ENCODE measurements at places on chromosomes 4 and X. TPM values are rescaled to one million over a fixed set of nuclear protein-coding genes. Genes with fewer than 3 reads are reported as not detected.

Gene PRPS2
- total RNA-seq, result 14.3 TPM

- DNase-seq, result no peak
These were observed 12.3 kb downstream of the SASH3 start for GRCh38 chrX:129791961-129792570.

Gene TMEM271
- total RNA-seq, result not detected

DNA sequence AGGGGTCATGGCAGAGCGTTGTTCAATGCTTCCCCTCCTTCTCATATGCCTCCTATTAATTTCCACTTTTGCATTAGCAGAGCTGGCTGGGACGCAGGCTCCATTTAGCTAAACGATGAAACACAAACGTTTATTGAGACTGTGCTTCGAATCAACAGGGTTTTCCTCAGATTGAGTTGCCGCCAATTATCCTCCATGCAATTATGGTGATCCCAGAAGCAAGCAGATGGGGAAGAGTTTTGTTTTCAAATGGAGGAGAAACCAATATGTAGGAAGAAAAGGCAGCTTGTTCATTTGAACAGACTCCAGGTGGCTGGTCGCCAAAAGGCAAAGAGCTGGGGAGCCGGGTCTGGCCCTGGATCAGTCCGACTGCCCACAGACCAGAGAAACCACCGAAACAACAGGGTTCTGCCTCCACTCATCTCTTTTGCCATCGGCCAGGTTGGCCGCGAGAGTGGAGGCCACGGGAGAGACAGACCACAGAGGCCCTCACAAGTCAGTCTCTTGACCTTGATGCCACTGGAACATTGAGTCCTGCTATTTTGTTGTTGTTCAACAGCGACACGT lies 184.8 kb downstream of the GBA3 start:
- DNase-seq, result no peak

Gene CXCL6
- 0.20 TPM for total RNA-seq

GRCh38 chr4:8278421-8279287 lies 9.1 kb downstream of the HTRA3 start:
- no peak for DNase-seq

Gene SORCS2
- 7.1 TPM for total RNA-seq

GRCh38 chr4:20367446-20367845 lies 115.7 kb downstream of the SLIT2 start:
- DNase-seq, result no peak

GRCh38 chr4:145709843-145710242 lies 29.9 kb downstream of the C4orf51 start:
- no peak for DNase-seq

Gene SERPINA7
- not detected for total RNA-seq

GRCh38 chrX:109709129-109709631 lies 23.9 kb downstream of the ACSL4 start:
- DNase-seq, result no peak

Gene HOPX
- 3.1 TPM for total RNA-seq

- DNase-seq, result no peak
These were observed 50.5 kb downstream of the CT47B1 start for GRCh38 chrX:120825146-120825545.

- no peak for DNase-seq
These were observed 73.5 kb downstream of the ANXA3 start for GRCh38 chr4:78625073-78625472.

GRCh38 chr4:121861426-121861825 lies 8.8 kb downstream of the BBS7 start:
- no peak for DNase-seq

Gene CITED1
- total RNA-seq, result 1.6 TPM

GRCh38 chrX:39487166-39487968 lies 610.4 kb downstream of the BCOR start:
- DNase-seq, result no peak

DNA sequence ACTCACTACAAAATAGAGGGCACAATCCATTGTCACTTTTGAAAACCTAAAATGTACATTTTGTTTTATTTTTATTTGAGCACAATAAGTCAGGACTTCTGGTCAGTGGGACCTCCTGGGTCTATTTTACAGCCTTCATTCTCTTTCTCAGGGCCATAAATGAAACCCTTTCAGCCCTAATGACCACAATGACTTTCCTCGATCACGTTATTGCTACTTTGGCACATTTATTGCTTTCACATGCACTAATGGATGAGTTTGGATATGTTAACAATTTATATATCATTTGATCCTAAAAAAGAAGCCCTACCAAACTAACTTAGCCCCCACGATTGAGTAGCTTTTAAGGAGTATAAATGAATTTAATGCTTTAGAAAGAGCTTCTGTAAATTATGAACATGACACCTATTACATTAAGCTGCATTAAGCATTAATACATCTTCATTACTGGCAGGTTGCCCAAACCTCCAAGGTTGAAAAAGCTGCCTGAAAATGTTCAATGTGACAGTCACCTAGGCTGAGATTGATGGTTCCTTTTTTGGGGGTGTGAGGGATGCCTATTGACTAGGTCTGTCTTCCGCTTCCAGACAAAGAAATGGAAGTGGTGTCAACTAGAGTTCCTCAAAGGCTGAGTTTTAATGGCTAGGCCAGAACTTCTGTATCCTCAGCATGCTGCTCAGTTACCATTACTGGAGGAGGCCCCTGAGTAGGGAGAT lies 296.4 kb downstream of the GPAT3 start:
- DNase-seq, result no peak

DNA sequence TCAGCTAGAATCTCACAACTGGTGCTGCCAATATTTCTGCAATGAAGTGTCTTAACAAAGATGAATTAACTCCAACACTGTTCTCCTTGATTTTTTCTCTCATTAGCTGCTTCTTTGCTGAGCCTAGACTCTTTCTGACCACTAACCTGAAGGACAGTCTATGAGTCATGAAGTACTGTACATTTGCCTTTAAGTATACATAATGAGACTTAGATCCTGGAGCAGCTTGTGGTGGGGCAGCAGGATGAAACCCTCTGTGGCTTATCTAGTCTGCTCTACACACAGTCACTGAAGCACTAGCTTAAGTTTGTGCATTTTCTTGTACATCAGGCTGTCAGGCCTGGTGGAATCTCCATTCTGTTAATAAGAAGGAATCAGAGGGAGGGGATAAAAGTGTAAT lies 307.4 kb upstream of the SMIM31 start:
- no peak for DNase-seq

- no peak for DNase-seq
These were observed 442.7 kb downstream of the RPA4 start for GRCh38 chrX:97326456-97326855.

Gene CASP6
- 38.2 TPM for total RNA-seq

DNA sequence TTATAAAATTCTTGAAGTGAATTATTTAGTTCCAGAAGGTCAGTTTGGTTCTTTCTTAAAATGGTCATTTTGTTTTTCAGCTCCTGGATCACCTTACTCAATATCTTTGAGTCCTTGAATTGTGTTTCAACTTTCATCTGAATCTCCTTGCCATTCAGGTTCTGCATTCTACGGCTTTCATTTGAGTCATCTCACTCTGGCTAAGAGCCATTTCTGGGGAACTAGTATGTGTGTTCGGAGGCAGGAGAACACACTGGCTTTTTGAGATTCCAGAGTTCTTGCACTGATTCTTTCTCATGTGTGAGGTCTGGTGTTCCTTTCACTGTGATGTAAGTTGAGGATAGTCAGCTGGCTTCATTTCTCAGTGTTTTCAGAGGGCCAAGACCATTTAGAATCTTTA lies 708.4 kb upstream of the FRG1 start:
- no peak for DNase-seq

DNA sequence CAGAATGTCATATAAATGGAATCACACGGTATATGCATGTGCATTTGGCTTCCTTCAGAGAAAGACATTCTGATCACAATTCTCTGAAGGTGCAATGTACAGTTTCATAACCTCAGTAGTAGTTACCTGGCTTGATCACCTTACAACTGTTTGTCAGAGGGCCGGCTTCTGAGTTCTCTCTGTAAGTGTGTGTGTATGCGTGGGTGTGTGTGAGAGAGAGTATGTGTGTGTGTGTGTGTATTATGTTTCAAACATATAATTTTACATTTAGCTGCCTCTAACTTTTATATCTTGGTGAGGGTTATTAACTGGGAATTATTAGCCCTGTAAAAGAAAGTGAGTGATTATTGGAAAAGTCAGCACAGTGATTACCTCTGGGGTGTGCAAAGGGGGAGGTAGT lies 8.0 kb upstream of the LOC101059915 start:
- no peak for DNase-seq

Gene EGFL6
- 11.3 TPM for total RNA-seq

GRCh38 chrX:63932006-63932405 lies 147.0 kb upstream of the ARHGEF9 start:
- no peak for DNase-seq

DNA sequence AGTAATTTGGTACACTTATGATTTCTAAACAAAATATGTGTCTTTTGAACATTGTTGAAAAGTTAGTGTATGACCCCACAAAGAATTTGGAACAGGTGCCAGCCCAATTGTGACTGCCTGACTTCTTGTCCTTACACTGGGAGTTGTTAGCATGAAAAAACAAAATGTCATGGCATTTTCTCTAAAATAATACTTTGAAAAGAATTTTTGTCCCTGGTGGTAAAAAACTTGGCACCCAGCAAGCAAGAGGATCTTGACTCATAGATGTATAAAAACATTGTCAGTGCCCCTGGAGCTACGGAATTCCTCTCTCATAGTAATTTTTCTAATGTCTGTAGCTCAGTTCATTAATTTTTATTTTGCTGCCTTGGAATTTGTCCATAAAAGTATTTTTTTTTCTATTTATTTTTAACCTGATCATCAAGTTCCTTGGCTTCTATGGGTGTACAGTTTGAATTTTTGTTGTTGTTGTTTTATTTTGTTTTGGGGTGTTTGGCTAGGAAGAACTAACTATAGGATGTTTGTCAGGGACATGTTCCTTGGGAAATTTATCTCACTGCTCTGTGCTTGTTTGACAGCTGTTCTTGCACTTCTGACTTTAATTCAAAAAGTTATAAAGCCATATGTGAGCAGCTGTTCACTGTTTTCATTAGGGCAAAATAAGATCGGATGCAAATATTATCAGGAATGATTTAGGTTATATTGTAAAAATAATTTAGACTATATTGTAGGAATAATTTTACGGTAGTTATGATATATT lies 95.4 kb upstream of the NUDT6 start:
- no peak for DNase-seq

Gene SLC9B2
- 13.4 TPM for total RNA-seq

Gene TLR1
- total RNA-seq, result 0.82 TPM

Gene NEUROG2
- not detected for total RNA-seq

Gene PTTG2
- total RNA-seq, result not detected

- DNase-seq, result no peak
These were observed 13.9 kb downstream of the ANAPC10 start for GRCh38 chr4:145083891-145084605.

DNA sequence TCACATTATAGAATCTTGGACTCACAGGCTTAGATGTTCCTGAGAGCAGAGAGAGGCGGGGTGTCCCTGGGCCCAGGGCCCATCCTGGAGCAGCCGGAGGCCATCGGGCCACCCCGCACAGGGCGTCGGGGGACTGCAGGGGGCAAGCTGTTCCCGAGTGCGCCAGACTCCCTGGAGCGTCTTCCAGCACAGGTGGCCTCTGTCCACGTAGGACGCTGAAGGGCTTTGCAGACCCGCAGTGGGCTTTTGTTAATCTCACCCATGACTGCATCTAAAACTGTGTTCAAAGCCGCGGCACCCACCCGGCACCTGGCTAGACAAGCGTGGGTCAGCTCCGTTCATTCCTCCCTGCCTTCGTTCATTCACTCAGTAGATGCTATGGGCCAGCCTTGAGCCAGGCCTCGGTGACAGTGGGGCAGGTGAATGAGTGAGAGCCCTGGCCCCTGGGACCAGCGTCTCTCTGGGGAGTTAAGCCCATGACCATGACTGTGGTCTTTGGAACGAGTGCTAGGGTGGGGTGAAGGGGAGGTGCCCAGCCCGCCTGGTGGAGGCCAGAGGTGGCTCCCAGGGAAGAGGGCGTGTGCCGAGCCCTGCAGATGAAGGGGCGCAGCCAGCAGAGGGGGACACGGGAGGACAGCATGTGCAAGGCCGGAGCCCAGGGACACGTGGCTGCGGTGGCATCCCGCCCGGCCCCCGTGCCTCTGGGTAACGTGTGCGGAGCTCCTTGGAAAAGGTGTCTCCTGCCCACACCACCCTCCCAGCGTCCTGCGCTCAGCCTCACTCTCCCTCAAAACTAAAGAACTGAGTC lies 98.3 kb downstream of the HMX1 start:
- no peak for DNase-seq

Gene CXCL11
- not detected for total RNA-seq

Gene ARX
- total RNA-seq, result not detected

Gene PLXNB3
- total RNA-seq, result 3.6 TPM

Gene MAGEB1
- not detected for total RNA-seq

Gene FRAS1
- 45.3 TPM for total RNA-seq

Gene GALNTL6
- 2.0 TPM for total RNA-seq

GRCh38 chr4:189779281-189779980 lies 161.2 kb upstream of the FRG1 start:
- no peak for DNase-seq

Gene STPG2
- 0.85 TPM for total RNA-seq

DNA sequence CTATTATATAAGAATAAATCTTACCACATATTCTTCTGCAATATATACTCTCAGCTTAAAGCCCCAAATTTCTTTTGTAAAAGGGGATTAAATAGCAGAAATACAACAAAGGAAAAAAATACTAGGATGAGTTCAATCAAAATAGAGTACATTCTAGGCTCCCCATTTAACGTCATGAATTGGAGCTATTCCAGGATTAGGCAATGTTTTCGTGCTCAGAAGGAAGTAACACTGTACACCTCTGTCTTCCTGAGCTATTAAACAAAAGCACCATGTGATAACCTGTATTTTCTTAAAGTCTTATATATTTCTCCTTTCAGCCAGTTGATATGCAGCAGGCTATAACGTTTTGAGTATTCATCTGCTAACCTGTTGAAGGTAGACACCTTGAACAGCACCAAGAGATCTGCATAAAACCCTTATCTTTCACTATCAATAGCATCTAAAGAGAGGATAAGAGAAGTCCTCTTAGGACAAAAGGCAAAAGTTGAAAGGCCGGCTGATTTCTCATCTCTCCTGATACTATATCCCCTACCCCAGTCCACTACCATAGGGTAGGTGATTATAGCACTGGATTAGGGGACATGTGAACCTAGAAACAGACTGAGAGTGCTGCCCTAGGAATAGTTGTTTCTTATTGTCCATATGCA lies 31.5 kb downstream of the TEC start:
- no peak for DNase-seq

- DNase-seq, result no peak
These were observed 29.6 kb upstream of the TASL start for GRCh38 chrX:30607155-30607554.

Gene SSX4B
- total RNA-seq, result not detected

Gene MFSD8
- 33.9 TPM for total RNA-seq

DNA sequence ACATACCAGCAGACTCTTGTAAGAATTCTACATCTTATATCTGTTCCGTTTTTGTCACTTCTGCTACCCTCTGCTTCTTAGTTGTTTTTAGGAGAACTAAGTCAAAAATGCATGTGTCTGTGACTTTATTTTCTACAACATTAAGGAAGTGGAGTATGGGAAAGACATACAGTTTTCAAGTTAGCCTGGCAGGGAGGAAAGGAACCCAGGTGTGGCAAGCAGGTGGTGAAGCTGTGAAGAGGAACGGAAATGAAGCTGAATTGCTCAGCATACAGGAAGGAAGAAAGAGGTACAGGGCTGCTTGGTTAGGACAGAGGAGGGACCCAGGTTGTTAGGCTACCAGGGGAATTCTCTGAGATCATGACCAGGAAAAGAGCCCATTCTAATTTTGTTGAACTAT lies 9.4 kb downstream of the GPRIN3 start:
- no peak for DNase-seq

Gene NUP62CL
- 4.0 TPM for total RNA-seq

Measured in mesothelial cell of epicardium (in vitro differentiated cells).